Immature natural killer cell (primary cell): ENCODE measurements at places on chromosomes 7 and 10. TPM values are rescaled to one million over a fixed set of nuclear protein-coding genes. Genes with fewer than 3 reads are reported as not detected.

The VSTM4 gene
- polyA plus RNA-seq = 0.03 TPM

The UCMA gene
- not detected for polyA plus RNA-seq

GRCh38 chr7:138025215-138026186 lies 23.6 kb upstream of the CREB3L2 start:
- no peak for DNase-seq

- peak; percentile 9 for DNase-seq
Observed at GRCh38 chr7:129144834-129145668, 544 bp downstream of the TSPAN33 start.

- DNase-seq = no peak
Observed at GRCh38 chr7:18399436-18400235, 95.9 kb upstream of the HDAC9 start.
